Forelimb muscle (tissue), 1 donor: ENCODE measurements at places on chromosomes 3 and 15. TPM values are rescaled to one million over a fixed set of nuclear protein-coding genes. Genes with fewer than 3 reads are reported as not detected.

Gene GRM7
- polyA plus RNA-seq, result not detected

Gene CPNE9
- not detected for polyA plus RNA-seq

Gene CEP70
- 19.4 TPM for polyA plus RNA-seq

Gene RARB
- 10.5 TPM for polyA plus RNA-seq

Gene WNT5A
- polyA plus RNA-seq, result 10.6 TPM

Gene MESP2
- 0.35 TPM for polyA plus RNA-seq

Gene GOLGA8T
- not detected for polyA plus RNA-seq

Gene LMCD1
- 253 TPM for polyA plus RNA-seq
